ENCODE measurements at places on chromosomes 5 and 9.

DNA sequence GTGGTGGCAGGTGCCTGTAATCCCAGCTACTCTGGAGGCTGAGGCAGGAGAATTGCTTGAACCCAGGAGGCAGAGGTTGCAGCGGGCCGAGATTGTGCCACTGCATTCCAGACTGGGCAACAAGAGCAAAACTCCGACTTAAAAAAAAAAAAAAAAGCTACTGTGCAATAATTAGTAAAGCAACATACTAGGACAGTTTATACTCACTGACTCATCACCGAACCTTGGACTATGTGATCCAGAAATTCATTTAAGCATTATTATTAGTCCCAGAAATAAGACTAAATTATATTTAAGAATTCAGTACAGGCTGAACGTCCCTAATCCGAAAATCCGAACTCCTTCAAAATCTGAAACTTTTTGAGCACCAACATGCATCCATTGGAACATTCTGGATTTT is 37.8 kb downstream of the GOLPH3 start:
- no peak for DNase-seq

DNA sequence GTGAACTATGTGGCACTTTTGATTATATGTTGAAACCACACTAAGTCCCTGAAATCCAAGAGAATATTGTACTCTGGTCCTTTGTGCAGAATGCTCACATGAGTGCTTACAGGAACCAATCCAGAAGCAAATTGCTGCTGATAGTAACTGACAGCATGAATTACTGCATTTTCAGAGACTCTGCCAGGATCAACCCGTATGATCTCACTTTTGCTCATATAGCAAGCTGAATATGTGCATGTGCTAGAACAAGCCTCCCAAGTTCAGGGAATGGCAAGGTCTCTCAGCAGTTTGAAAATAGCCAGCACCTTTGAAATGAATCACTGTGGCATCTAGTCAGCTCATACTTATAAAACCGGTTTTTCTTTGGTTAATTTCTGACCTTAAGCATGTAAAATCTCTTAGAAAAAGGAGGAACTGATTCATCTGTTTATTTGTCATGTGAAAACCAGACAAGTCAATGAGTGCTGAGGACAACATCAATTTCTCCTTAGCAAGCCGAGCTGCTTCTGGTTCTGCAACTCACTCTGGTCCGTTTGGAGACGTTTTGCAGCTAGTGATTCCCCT is 215.7 kb upstream of the ELL2 start:
- DNase-seq: no peak

GRCh38 chr9:81473708-81474107 is 215.6 kb downstream of the TLE1 start:
- DNase-seq: no peak

- no peak for DNase-seq
Observed at GRCh38 chr9:31023847-31024246, 1360.6 kb upstream of the ACO1 start.

Measured in osteocyte (in vitro differentiated cells).